ENCODE measurements at places on chromosomes 12 and 14. TPM values are rescaled to one million over a fixed set of nuclear protein-coding genes. Genes with fewer than 3 reads are reported as not detected.

Gene TRHDE
- total RNA-seq, result not detected

GRCh38 chr12:71594214-71594948 is 69.3 kb downstream of the ZFC3H1 start:
- DNase-seq, result no peak

DNA sequence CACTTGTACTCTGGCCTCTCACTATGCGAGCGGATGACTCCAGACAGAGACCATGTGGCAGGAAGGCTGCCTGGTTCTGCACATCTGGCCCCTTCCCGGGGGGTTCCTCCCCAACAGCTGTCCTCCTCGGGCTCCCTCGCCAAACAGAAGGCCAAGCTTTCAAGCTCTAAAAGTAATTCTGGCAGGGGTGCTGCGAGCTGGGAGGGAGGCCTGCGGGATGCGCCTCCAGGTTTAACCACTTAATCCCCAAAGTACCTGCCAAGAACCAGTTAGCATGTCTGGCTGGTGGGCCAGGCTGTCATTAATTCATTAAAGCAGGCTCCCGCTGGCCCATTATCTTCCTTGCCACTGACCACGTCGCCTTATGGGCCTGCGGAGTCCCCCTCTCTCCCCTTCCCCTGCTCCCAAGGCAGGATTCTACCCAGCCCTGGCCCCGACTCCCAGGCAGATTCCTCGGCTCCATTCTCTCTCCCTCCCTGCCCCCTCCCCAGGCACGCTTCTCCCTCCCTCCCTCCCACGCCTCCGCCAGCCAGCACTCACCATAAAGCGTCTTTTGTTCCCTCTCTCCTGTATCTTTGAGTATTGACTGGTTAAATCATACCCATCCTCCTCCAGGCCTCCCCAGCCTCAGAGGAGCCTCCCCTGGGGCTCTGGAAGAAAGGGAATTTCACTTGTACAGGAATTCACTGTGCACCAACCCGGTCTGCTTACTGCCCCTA is 4.9 kb downstream of the HRK start:
- no peak for DNase-seq

DNA sequence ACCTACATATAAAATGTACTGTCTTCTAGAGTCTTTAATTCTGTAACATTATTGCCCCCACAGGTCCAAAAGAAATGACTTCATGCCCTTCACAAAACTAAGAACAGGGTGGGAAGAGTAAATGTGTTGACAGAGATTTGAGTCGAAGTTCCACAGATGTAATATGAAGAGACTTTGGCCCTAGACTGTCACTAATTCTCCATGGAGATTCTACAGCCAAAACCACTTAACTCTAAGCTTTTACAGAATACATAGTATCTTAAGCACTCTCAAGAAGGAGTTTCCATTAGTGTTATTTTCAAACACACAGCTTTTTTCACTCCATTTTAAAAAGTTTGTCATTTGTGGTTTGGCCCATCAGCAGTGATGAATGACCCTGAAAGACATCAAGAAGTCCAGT is 56.3 kb downstream of the ABCC9 start:
- no peak for DNase-seq

DNA sequence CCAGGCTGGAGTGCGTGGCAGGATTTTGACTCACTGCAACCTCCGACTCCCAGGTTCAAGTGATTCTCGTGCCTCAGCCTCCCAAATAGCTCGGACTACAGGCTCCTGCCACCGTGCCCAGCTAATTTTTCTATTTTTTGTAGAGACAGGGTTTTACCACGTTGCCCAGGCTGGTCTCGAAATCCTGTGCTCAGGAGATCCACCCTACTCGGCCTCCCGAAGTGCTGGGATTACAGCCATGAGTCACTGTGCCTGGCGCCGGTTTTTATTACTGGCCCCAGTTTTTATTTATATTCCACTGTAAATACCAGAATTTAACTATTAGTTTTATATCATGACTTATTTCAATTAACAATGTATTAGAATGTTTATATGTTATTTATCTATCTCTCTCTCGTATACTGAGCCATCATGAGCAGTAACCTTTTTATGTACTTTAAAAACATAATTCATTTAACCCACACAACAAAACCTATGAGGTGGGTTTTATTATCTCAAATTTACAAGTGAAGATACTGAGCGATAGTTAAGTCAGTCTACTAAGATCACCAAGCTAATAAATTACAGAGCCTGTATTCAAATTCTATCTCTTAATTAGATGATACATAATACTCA is 47.8 kb downstream of the HECTD1 start:
- DNase-seq, result no peak
